ENCODE measurements at places on chromosomes 2 and 18. TPM values are rescaled to one million over a fixed set of nuclear protein-coding genes. Genes with fewer than 3 reads are reported as not detected.

- H3K27me3 ChIP-seq, result no peaks in the 10 kb centered on the region
- DNase-seq, result no peak
- no peaks in the 10 kb centered on the region for H3K4me1 ChIP-seq
- no peak overlapping the region for H3K4me3 ChIP-seq
- no peaks in the 10 kb centered on the region for H3K36me3 ChIP-seq
Measured at GRCh38 chr2:102420290-102420689, 2.7 kb upstream of the IL18RAP start.

DNA sequence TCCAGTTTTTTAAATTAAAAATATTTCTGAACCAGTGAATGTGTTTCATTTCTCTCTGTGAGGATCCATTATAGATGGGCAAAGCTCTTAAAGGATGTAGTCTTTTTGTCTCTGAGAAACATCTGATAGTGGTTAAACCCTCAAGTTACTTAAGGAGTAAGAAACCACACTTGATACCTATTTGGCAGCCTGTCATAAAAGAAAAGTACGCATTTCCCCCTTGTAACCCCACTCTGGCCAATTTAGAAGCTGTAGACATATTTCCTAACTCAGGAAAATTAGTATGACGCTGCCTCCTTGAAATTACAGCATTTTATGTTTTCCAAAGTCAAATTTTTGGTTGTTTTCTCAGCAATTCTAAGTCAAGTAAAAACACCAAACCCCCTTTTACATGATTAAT, 2.0 kb downstream of the STAT4 start:
- DNase-seq, result no peak
- H3K4me1 ChIP-seq, result no peaks in the 10 kb centered on the region
- H3K36me3 ChIP-seq, result peaks cover 4% of the 10 kb centered on the region
- H3K27ac ChIP-seq, result no peak overlapping the region
- no peaks in the 10 kb centered on the region for H3K27me3 ChIP-seq

PCARE gene
- 2.4 TPM for total RNA-seq

STAT4 gene
- 9.7 TPM for total RNA-seq

DNA sequence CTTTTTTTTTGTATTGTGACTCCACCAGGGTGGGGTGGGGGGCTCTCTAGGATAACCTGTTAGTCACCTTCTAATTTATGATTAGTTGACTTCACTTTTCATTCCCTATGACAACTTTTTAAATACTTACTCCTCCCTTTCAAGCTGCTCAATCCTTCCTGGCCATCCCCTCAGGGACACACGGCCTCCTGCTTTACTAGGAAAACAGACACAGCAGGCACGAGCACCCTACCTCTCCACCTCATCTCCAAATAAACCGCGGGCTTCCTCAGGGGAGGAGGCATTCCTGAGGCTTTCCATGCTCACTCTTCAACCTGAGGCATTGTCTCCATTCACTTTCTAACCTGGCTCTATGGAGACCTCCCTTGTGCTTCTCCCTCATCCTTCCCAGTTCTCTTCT, 33.0 kb downstream of the B4GALT6 start:
- H3K36me3 ChIP-seq, result no peaks in the 10 kb centered on the region
- H3K27ac ChIP-seq, result no peak overlapping the region
- no peaks in the 10 kb centered on the region for H3K27me3 ChIP-seq
- no peak overlapping the region for H3K4me3 ChIP-seq
- no peaks in the 10 kb centered on the region for H3K4me1 ChIP-seq
- DNase-seq, result no peak
